Thoracic aorta (tissue), 2 donors: ENCODE measurements at places on chromosomes 6 and 20.
A peak's percentile ranks its signal among the peaks of the same experiment; 100 is the strongest.

DNA sequence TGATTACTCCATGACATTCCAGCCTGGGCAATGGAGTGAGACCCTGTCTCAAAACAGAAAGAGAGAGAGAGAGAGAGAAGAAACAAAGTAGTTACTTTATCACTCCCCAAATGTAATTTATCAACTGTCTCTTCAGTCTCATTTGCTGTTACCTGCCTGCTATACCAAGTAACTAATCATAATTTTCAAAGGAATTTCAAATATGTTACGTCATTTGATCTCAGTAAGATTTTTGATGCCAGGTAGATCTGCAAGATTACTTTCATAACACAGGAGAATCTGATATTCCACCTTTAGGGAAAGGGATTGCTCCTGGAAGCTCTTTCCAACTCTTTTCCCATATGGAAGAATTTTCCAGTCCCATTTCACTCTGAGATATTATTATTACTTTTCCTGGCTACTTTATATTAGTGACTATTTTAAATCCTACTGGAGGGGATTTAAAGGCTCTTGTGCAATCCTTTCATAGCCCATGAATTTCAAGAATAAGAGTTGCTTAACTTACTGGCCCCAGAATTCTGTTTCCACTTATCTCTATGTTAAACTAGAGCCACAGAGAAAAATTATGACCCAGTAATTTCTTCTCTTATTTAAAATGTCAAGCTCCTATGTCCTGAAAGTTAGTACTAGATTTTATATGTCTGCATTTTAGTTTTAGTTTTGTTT, 390.2 kb upstream of the FLRT3 start:
- H3K4me3 ChIP-seq, result no peak overlapping the region
- H3K27ac ChIP-seq, result no peak overlapping the region
- H3K36me3 ChIP-seq, result no peaks in the 10 kb centered on the region
- DNase-seq, result no peak
- H3K4me1 ChIP-seq, result no peaks in the 10 kb centered on the region

DNA sequence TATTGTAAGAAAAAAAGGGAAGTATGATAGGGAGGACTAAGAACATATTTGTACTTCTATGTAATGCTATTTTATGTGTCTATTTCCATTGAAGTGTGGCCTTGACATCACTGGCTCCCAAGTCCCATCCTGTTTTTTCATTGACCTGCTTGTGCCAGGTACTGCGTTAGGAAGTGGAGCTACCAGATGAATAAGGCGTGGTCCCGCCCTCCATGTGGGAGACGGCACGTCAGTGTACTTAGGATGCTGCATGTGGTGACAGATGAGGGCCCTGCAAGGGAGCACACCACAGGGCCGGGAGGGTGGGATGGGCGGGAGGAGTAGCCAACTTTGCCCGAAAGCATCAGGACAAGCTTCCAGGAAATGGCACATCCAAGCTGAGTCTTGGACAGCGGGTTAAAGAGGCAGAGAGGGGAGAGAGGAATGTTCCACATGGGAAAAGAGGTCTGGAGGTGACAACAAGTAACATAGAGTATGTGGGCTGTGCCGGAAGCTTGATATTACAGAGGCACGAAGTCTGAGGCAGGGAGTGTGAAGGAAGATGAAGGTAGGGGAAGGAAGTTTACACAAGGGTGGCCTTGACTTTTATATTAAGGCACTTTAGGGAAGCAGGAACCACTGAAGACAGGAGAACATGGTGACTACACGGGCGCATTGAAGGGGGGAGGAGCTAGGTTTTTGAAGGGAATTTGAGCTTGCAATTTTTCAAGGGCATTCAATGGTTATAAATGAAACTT, 140.6 kb downstream of the MTHFD1L start:
- no peak overlapping the region for H3K27ac ChIP-seq
- no peak for DNase-seq
- H3K36me3 ChIP-seq, result peaks cover 2% of the 10 kb centered on the region
- peaks cover 25% of the 10 kb centered on the region for H3K4me1 ChIP-seq

GRCh38 chr6:52994839-52995088, 320 bp downstream of the GSTA4 start:
- no peak for DNase-seq
- no peaks in the 10 kb centered on the region for H3K27me3 ChIP-seq
- H3K4me3 ChIP-seq, result peak overlapping the region; percentile 76
- H3K36me3 ChIP-seq, result no peaks in the 10 kb centered on the region
- H3K27ac ChIP-seq, result peak overlapping the region; percentile 96
- H3K4me1 ChIP-seq, result peaks cover 48% of the 10 kb centered on the region

DNA sequence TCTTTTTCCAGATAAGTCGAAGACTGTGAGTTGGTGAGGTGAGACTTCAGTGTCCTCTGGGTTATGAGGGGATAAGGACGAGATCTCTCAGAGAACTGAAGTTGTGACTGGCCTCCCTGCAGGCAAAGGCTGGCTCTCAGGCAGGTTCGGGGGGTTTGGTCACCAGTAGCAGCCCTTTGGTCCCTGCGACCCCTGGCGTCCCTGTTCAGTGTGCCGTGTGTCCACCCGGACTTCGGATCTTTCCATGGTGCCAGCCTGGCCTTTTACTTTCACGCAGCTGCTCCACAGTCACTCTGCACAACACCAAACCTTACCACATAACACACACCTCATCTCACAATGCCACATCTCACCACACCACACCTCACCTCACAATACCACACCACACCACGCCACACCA, 131.9 kb downstream of the ERMARD start:
- H3K27ac ChIP-seq, result no peak overlapping the region
- H3K4me3 ChIP-seq, result no peak overlapping the region
- no peak for DNase-seq
- H3K36me3 ChIP-seq, result no peaks in the 10 kb centered on the region

DNA sequence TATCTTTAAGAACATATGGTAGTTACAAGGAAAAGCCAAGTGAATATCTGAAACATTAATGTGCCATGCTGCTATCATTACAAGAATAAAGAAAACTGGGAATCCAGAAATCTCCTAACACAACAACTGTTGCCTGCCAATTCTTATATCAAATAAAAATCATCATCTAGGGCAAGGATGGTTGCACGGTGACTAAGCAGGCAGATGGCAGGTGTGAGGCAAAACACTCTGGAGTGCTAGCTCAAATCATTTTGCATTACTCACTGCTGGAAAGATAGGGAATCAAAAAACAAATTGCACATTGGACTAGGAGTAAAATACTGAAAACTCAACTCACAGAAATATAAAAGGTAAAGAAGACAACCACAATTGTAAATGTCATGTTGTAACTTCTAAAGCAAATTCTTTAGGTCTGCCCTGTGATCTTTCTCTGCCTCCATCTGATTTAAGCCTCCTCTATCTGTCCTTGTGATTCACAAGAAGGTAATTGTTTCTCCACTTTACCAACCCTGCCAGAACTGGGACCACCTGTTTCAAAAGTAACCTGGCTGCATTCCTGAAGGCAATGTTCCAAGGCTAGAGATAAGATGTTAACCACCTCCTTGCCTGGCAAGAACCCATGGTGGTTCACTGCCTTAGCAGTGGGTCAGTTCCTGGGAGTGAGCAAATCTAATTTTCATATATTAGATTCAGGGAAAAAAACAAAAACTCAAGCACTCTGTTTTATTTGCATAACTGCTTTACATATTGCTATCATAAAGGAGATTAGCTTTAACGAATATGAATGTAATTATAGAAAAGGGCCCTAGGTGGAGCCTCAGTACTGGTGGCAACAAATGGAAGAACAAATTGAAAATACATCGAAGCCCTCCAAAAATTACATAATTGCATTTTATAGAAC, 33.1 kb upstream of the LCA5 start:
- H3K36me3 ChIP-seq, result no peaks in the 10 kb centered on the region
- no peaks in the 10 kb centered on the region for H3K27me3 ChIP-seq
- no peak for DNase-seq

GRCh38 chr20:41242352-41242751, 75.2 kb downstream of the ZHX3 start:
- no peak for DNase-seq
- no peaks in the 10 kb centered on the region for H3K27me3 ChIP-seq
- no peak overlapping the region for H3K27ac ChIP-seq

GRCh38 chr6:47144306-47144705, 102.2 kb upstream of the ADGRF1 start:
- H3K36me3 ChIP-seq, result no peaks in the 10 kb centered on the region
- H3K4me1 ChIP-seq, result no peaks in the 10 kb centered on the region
- H3K4me3 ChIP-seq, result no peak overlapping the region
- no peak overlapping the region for H3K27ac ChIP-seq
- no peaks in the 10 kb centered on the region for H3K27me3 ChIP-seq

- H3K36me3 ChIP-seq, result no peaks in the 10 kb centered on the region
- no peak overlapping the region for H3K27ac ChIP-seq
- H3K27me3 ChIP-seq, result no peaks in the 10 kb centered on the region
- H3K4me3 ChIP-seq, result no peak overlapping the region
- H3K4me1 ChIP-seq, result no peaks in the 10 kb centered on the region
Observed at GRCh38 chr20:61829526-61829925, 236.2 kb downstream of the TAF4 start.

GRCh38 chr20:14830466-14830865, 493.1 kb upstream of the FLRT3 start:
- H3K27me3 ChIP-seq, result no peaks in the 10 kb centered on the region
- H3K4me1 ChIP-seq, result no peaks in the 10 kb centered on the region
- no peak overlapping the region for H3K27ac ChIP-seq
- H3K36me3 ChIP-seq, result no peaks in the 10 kb centered on the region
- H3K4me3 ChIP-seq, result no peak overlapping the region
- no peak for DNase-seq

DNA sequence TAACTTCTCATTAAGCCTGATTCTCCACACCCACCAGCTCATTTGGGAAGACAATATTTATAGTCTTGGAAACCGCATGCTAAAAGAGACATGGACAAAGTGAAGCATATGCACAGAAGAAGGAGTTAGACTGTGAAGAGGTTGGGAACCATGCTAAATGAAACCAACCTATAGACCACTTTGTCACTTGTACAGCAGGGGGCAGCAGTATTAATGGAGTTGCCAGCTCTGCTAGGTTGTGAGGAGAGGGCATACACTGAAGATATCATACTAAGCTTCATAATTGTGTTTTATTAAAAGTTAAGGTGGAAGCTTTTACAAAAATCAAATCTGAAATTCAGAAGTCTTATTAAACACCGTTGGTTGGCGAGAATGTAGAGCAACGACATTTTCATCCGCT, 38.3 kb upstream of the HMGCLL1 start:
- no peaks in the 10 kb centered on the region for H3K4me1 ChIP-seq
- no peaks in the 10 kb centered on the region for H3K27me3 ChIP-seq
- DNase-seq, result no peak
- no peaks in the 10 kb centered on the region for H3K36me3 ChIP-seq
- no peak overlapping the region for H3K4me3 ChIP-seq

DNA sequence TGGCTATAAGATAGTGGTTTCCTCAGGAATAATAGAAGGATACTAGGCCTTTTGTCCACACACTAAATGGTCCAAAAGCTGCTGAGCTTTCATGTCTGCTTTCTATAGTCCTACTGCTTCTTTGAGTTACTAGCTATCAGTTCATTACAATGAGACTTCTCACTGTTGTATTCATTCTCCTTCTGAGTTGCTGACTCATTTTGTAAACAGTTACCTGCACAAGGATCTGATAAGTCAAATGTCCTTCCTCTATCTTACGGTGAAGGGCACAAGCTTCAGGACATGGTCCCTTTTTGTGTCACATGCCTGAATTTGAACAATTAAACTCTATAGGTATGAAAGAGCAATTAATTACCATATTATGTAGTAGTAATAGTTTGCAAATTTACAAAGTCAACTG, 90.5 kb downstream of the MAN1A1 start:
- H3K4me1 ChIP-seq, result no peaks in the 10 kb centered on the region
- DNase-seq, result no peak
- no peaks in the 10 kb centered on the region for H3K36me3 ChIP-seq
- H3K27me3 ChIP-seq, result no peaks in the 10 kb centered on the region
- H3K4me3 ChIP-seq, result no peak overlapping the region

DNA sequence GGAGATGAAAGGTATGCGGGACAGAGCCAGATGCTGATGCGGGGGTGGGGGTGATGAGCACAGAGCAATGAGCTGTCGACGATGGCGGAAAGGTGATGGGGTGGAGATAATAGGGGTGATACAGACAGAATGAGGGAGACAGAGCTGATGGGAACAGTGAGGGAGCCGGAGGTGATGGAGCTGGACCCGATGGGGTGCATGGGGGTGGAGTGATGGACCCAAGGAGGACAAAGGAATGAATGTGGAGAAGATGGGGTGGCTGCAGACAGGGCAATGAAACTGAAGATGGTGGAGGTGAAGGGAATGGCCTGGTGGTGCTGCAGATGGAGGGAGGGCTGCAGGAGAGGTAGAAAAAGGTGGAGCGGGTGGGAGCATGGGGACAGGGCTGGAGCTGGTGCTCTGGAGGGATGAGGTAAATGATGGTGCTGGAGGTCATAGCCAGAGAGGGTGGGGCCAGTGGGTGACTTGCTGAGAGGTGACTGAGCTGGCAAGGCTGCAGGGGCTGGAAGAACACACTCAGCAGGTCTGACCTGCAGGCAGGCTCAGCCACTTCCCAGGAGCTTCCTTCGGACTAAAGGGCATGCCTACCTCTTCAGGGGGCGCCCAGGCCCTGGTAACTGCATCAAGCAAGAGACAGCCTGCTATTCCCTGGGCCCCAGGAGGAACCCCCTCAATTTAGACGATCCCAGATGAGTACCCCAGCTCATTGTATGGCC, 6.0 kb upstream of the FOXS1 start:
- no peak for DNase-seq
- H3K27ac ChIP-seq, result no peak overlapping the region
- H3K4me1 ChIP-seq, result no peaks in the 10 kb centered on the region
- no peaks in the 10 kb centered on the region for H3K36me3 ChIP-seq

DNA sequence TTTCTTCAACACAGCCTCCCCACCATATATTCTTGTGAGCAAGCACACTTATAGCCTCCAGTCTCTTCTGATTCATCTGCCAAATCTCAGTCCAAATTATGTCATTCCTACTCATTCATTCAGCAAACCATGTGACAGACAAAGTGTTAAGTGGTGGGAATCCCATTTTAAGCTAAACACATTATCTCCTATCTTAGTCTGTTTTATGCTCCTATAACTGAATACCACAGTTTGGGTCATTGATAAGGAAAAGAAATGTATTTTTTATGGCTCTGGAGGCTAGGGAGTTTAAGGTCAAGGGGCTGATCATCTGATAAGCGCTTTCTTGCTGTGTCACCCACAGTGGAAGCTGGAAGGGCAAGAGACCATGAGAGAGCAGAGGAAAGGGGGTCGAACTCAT, 23.9 kb upstream of the SMIM13 start:
- H3K27ac ChIP-seq, result no peak overlapping the region
- no peaks in the 10 kb centered on the region for H3K27me3 ChIP-seq
- no peaks in the 10 kb centered on the region for H3K36me3 ChIP-seq
- H3K4me3 ChIP-seq, result no peak overlapping the region
- no peaks in the 10 kb centered on the region for H3K4me1 ChIP-seq
- DNase-seq, result no peak

- DNase-seq, result no peak
- peaks cover 19% of the 10 kb centered on the region for H3K36me3 ChIP-seq
- no peaks in the 10 kb centered on the region for H3K4me1 ChIP-seq
- no peak overlapping the region for H3K4me3 ChIP-seq
- no peak overlapping the region for H3K27ac ChIP-seq
- H3K27me3 ChIP-seq, result no peaks in the 10 kb centered on the region
Observed at GRCh38 chr20:48673507-48673906, 154.3 kb downstream of the PREX1 start.

GRCh38 chr20:48425321-48425720, 402.5 kb downstream of the PREX1 start:
- no peaks in the 10 kb centered on the region for H3K36me3 ChIP-seq
- no peak for DNase-seq
- H3K27me3 ChIP-seq, result no peaks in the 10 kb centered on the region
- no peak overlapping the region for H3K4me3 ChIP-seq
- no peak overlapping the region for H3K27ac ChIP-seq

- peaks cover 9% of the 10 kb centered on the region for H3K4me1 ChIP-seq
- peak overlapping the region; percentile 22 for H3K27ac ChIP-seq
- no peaks in the 10 kb centered on the region for H3K36me3 ChIP-seq
Observed at GRCh38 chr6:33160728-33161344, 31.4 kb downstream of the COL11A2 start.
